ENCODE measurements at places on chromosomes 4 and X.

GRCh38 chrX:71910986-71911730 is 513 bp downstream of the NHSL2 start:
- no peak for DNase-seq

DNA sequence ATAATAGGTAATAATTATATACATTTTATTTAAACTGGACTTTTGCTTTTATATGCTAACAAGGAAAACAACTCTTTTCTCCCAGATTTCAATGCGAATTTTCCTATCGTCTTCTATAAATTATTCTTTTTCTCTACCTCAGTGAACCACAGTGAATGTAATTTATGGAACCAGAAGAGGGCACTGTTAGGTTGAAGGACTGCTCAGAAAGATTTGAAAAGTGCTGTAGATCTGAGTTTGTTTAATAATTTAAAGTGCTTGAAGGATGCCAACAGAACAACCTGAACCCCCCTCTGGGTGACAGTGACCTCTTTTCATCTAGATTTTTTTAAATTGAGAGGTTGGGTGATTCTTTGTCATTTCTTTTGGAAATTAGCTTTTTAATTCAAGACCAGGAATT is 54.9 kb downstream of the PHOX2B start:
- DNase-seq = peak; percentile 63

- DNase-seq = no peak
Observed at GRCh38 chr4:105707782-105708180, 708 bp downstream of the INTS12 start.

DNA sequence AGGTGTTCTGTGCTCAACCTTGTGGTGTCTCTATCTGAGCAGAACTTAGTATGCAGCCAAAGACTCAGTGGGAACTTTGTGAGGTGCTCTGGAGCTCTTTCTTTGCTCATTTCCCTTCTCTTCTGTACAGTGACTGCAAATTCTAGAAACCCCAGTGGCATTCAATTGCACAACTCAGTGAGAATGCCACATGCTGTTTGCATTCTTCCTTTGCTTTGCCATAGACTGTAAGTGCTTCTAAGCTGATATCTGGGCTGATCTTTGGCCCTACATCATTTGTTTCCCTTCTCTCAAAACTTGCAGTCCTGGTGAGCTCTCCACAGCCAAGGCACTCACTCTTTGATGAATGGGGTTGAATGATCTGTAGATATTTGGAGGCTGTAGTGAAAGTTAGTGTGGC is 7.0 kb downstream of the PNMA3 start:
- no peak for DNase-seq

GRCh38 chr4:3039706-3040366 is 34.5 kb downstream of the HTT-AS start:
- DNase-seq = no peak

GRCh38 chr4:68369142-68369805 is 19.4 kb upstream of the YTHDC1 start:
- DNase-seq = no peak

DNA sequence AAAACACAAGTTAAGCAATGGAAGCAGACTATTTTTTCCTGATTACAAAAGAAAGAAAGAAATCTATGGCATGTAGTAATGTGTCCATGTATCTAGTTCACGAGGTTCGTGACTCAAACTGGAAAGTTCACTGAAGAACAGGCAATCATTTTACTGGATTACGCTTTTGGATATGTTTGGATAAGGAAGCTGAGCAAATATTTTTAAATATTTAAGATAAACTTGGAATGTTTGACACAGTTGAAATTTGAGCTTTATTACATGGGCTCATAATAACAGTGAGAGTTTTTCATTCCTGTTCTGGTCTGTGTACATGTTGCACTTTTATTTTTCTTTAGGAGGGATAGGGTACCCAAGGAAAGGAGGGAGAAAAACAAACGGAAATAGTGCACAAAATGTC is 244.2 kb upstream of the GK2 start:
- no peak for DNase-seq

- no peak for DNase-seq
Observed at GRCh38 chr4:167000141-167000852, 234.0 kb downstream of the SPOCK3 start.

- DNase-seq = no peak
Observed at GRCh38 chr4:79662651-79663050, 254.6 kb upstream of the GK2 start.

DNA sequence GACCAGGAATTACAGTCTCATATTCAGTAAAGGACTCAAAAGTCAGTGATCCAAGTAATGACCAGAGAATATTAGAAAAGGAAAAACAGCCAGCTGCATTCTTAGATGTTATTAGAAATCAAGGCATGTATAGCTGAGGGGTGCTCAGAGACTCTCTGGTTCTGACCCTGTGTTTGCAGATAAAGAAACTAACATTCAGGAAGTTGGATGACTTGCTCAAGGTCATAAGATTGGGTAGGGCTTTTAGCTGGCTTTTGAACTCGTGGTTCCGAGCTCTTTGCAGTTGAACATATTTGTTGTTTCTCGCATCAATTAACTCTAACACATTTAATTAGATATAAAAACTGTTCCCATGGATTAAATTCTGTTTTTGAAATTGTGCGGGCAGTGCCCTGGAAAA is 62.5 kb upstream of the ENPP6 start:
- DNase-seq = no peak

DNA sequence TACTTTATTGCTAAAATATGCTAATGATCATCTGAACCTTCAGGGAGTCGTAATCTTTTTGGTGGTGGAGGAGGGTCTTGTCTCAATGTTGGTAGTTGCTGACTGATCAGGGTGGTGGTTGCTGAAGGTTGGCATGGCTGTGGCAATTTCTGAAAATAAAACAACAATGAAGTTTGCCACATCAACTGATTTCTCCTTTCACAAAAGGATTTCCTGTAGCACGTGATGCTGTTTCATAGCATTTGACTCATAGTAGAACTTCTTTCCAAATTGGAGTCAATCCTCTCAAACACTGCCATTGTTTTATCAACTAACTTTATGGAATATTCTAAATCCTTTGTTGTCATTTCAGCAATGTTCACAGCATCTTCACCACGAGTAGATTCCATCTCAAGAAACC is 19.3 kb downstream of the DDIT4L start:
- no peak for DNase-seq

- DNase-seq = no peak
Observed at GRCh38 chr4:10584042-10584441, 100.5 kb downstream of the CLNK start.

GRCh38 chrX:19810802-19811201 is 76.6 kb downstream of the SH3KBP1 start:
- DNase-seq = no peak

- DNase-seq = no peak
Observed at GRCh38 chrX:103483720-103484119, 35.6 kb downstream of the RAB40A start.

- no peak for DNase-seq
Observed at GRCh38 chr4:52869196-52869595, 7.1 kb downstream of the RASL11B start.

DNA sequence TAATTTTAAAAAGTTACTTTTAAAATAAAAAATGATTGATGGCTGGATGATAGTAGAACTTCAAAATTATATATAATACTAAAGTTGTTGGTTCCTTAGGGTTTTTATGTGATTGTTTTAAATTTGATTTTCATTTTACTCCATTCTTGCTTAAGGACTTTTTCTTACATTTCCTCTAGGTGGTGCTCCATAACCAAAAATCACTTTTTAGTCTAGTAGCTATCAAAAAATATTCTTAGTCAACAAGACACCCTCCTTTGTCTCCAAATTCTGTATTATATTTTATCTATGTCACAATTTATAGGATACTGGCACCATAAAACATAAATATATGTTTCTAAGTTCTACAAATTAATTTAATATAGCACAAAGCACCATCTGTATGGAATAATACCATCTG is 67.2 kb upstream of the BRWD3 start:
- no peak for DNase-seq

- peak; percentile 10 for DNase-seq
Observed at GRCh38 chr4:83282049-83282535, 2.5 kb downstream of the COQ2 start.

GRCh38 chr4:139030614-139031235 is 15.1 kb downstream of the NOCT start:
- peak; percentile 25 for DNase-seq

- DNase-seq = no peak
Observed at GRCh38 chr4:166655705-166656104, 578.6 kb downstream of the SPOCK3 start.

- no peak for DNase-seq
Observed at GRCh38 chr4:40238700-40239548, 42.1 kb downstream of the RHOH start.

- no peak for DNase-seq
Observed at GRCh38 chr4:115418635-115419396, 305.4 kb upstream of the NDST4 start.

DNA sequence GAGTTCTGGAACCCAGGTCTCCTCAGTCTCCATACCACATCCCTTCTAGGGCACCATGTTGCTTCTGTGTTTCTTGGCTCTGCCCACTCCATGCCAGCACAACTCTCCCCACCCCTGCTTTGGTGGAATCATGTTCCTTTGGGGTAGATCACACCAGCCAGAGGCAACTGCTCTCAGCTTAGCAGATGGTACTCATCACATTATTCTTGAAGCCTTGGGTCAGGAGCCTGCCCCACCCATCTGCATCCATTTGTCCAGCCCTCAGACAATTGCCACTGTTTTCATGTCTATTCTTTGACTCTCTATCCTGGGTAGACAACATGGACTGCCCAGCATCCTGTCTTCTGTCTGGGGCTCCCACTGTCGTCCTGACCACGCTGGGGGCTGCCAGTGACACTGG is 147.6 kb downstream of the PTTG2 start:
- no peak for DNase-seq

GRCh38 chrX:16589211-16589610 is 60.7 kb upstream of the S100G start:
- DNase-seq = no peak

- no peak for DNase-seq
Observed at GRCh38 chr4:128700659-128701350, 108.7 kb upstream of the JADE1 start.

- no peak for DNase-seq
Observed at GRCh38 chrX:110410603-110411002, 52.0 kb downstream of the RTL9 start.

DNA sequence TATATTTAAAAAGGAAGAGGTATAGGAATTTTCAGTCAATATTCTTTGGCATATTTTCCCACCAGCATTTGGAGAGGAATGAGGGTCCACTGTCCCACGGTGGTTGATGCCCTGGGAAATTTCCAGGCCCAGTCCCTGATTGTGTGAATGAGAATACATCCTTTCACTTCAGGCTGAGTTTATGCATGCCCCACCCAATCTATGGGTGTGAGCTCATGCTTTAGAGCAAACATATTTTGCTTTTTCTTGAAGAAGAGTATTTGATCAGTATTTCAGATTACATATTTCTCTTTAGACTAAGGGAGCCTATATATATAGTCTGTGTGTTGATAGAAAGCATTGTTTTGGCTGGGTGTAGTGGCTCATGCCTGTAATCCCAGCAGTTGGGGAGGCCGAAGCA is 77.2 kb downstream of the REPS2 start:
- DNase-seq = no peak

GRCh38 chrX:49977319-49978090 is 55.1 kb downstream of the CLCN5 start:
- no peak for DNase-seq

- no peak for DNase-seq
Observed at GRCh38 chr4:81409836-81410235, 61.9 kb downstream of the RASGEF1B start.

- DNase-seq = peak; percentile 67
Observed at GRCh38 chrX:9612146-9612505, 147.3 kb downstream of the TBL1X start.

DNA sequence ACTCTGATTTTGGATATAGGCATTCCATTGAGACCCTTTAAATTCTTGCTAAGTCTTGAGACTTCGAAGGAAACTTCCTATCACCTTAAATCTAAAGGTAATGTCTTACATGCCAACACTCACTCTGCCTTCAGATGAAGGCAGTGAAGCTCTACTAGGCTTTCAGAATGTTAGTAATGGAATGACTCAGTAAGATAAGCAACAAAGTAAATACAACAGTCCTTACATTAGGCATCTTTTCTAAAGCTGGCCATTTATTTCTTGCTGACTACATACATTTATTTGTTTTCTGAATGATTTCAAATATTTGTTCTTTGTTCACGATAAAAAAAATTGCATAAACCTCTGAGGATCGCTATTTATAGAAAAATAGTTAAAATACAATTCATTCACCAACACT is 43.5 kb downstream of the ASIC5 start:
- no peak for DNase-seq

- DNase-seq = no peak
Observed at GRCh38 chr4:53651156-53651735, 60.0 kb upstream of the LNX1 start.

GRCh38 chr4:85514783-85515182 is 39.8 kb downstream of the ARHGAP24 start:
- no peak for DNase-seq

- no peak for DNase-seq
Observed at GRCh38 chrX:136456133-136456532, 31.6 kb upstream of the BRS3 start.

DNA sequence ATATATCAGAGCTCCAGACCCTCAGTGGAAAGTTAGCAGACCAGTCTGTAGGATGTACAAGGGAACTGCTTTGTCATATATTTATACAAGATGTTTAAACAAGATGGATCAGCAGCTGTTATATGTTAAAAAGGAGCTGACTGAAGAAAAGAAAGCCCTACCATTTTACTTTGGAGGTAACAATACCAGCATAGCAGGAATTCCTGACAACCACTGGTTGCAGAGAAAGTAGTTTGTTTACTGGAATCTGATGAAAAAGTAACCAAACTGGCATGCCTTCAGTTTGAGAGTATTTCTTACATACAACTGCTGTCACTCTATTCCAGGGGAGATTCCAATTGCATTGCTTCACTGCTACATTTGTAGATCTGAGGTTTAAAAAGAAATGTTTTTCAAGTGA is 49.5 kb upstream of the GABRQ start:
- no peak for DNase-seq

GRCh38 chr4:142354041-142354440 is 492.1 kb downstream of the INPP4B start:
- DNase-seq = no peak

DNA sequence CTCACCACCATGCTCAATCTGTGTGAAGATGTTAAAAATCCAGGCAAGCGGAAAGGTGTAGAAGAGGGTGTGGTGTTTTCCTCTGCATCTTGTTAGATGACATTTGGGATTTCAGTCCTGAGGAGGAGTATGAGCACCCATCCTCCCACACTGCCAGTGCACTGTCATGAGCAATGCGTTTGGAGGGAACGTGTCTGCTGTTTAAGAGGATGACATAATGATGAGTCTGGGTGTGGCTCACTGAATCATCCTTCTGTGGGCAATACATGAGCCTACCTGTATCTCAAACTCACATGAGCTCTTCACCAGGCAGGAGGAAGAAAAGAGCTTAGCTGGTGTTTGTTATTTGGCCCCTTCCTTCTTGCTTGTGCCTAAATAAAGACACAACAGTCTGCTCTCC is 67.9 kb upstream of the ARX start:
- no peak for DNase-seq

DNA sequence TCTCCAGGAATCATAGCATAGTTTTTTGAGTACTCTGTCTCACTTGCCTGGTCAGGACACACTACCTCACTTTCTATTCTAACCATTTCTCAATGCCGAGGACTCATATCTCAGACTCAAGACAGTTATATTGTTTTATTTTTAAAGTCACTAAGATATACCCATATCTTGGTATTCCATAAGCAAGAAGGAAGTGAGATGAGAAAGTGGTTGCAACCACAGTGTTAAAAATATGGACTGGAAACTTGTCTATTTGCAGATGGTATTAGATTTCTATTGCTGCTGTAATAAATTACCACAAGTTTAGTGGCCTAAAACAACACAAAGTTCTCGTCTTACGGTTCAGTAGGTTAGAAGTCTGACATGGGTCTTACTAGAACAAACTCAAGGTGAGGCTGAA is 344.8 kb upstream of the MAGEB2 start:
- DNase-seq = no peak

All from NCI-H2081 treated with DMSO at 0.1 percent for 48 hours (cell line).